ENCODE measurements at places on chromosomes 12 and 14.

DNA sequence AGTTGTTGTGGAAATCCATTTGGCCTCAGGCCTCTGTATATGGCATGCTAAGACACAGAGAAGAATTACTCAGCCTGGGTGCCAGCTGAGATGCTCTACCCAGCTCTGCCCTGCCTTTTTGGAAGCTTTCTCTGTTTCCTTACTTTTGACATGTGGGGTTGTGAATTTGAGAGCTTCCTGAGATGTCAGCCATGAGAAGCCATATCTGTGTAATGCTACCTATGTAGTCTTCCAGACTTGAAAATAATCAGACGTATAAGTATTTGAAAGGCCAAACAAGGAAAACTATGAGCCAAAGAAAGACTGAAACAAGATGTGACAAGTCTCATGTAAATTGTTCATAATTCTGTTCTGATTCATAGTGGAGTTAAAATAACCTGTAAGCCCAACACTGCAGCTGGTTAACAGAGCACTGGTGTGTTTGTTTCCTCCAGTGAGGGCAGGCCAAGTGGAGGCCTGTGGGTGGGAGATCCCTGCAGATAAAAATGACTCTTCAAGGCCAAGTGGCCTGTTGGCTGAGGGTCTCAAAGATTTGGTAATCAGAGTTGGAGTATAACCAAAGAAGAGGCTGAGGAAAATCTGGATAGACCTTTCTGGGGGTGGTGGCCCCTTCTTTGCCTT, 94.0 kb downstream of the TMX1 start:
- DNase-seq: no peak

GRCh38 chr14:77313371-77313770, 7.3 kb downstream of the POMT2 start:
- DNase-seq: no peak

DNA sequence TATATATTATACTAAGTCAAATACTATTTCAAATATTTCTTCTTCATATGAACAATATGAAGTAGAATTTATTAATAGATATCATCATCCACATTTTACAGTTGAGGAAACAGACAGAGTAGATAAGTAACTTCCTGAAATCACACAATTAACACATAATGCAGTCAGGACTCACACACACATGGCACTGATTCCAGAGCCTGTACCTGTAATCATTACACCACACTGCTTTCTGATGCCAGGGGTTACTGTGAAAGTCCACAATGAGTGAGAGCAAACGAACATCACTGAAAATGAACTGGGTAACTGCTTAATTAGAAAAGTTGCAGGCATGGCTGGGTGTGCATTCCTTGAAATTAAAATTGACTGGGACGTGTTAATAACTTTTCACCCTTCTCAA, 169.3 kb upstream of the IFNG-AS1 start:
- DNase-seq: no peak

- no peak for DNase-seq
These were observed 25.2 kb upstream of the RASSF3 start for GRCh38 chr12:64585104-64585503.

- no peak for DNase-seq
These were observed 105.1 kb downstream of the RMST start for GRCh38 chr12:97567619-97568110.

DNA sequence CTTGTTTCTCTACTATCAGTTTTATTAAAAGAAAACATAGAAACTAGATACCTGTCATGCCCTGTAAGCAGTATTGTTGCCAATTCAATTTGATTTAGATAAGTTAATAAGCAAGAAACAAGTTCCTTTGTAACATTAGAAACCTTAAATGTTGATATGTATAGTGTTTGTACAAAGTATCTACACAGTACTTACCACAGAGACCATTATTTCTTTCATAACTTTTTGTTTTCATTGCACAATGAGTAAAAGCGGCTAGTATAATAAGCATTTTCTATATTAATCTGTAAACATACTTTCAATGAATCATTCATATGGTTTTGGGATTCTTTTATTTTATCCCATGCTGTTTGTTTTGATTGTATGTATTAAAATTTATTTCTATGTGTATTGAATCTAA, 305.1 kb downstream of the TTC6 start:
- no peak for DNase-seq

GRCh38 chr12:96121271-96121711, 72.9 kb upstream of the ELK3 start:
- DNase-seq: no peak

DNA sequence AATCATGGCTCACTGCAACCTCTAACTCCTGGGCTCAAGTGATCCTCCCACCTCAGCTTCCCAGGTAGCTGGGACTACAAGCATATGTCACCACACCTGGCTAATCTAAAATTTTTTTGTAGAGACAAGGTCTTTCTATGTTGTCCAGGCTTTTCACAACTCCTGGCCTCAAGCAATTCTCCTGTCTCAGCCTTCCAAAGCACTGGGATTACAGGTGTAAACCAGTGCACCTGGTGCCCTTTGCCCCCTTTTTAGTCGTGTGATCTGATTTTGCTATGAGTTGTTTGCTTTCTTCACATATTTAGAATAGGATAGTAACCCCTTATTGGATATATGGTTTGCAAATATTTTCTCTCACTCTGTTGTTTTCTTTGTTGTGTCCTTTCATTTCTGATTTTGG, 1.7 kb upstream of the RAD52 start:
- DNase-seq: no peak

- DNase-seq: no peak
These were observed 13.7 kb downstream of the TRMT61A start for GRCh38 chr14:103542605-103543088.

DNA sequence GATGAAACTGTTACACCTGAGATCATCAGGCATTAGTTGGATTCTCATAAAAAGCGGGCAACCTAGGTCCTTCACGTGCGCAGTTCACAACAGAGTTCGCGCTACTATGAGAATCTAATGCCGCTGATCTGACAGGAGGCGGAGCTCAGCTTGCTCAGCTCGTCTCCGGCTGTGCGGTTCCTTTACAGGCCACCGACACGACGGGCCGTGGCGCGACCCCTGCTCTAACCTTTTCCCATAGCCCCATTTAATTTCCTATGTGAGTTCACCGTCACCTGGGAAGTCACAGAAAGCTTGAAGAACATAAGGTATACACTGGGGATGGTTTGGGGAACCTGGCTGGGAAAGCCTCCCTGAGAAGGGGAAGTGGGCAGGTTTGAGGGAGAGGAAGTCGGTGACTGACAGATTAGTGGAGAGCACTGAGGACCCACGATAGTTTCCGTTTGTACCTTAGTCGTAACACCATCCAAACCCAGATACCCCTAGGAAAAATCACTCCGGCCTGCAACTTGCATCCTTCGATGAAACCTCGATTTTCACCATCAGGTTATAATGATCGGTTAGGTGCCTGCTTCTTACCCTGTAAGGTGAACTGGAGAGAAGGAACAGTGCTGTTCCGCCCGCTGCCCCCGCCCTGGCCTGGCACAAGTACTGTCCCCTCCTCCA, 2.8 kb upstream of the AAAS start:
- peak; percentile 55 for DNase-seq

DNA sequence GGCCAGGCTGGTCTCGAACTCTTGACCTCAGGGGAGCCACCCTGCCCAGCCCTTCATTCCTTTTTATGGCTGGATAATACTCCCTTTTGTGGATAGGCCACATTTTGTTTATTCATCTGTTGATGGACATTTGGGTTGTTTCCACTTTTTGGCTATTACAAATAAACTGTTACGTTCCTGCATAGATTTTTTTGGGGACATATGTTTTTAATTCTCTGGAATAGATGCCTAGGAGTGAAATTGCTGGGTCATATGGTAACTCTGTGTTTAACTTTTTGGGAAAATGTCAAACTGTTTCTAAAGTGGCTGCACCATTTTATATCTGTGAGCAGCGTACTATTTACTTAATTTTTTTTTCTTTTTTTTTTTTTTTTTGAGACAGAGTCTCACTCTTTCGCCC, 9.8 kb downstream of the KMT5A start:
- DNase-seq: no peak
